ENCODE measurements at places on chromosomes 1 and 21. TPM values are rescaled to one million over a fixed set of nuclear protein-coding genes. Genes with fewer than 3 reads are reported as not detected.

DNA sequence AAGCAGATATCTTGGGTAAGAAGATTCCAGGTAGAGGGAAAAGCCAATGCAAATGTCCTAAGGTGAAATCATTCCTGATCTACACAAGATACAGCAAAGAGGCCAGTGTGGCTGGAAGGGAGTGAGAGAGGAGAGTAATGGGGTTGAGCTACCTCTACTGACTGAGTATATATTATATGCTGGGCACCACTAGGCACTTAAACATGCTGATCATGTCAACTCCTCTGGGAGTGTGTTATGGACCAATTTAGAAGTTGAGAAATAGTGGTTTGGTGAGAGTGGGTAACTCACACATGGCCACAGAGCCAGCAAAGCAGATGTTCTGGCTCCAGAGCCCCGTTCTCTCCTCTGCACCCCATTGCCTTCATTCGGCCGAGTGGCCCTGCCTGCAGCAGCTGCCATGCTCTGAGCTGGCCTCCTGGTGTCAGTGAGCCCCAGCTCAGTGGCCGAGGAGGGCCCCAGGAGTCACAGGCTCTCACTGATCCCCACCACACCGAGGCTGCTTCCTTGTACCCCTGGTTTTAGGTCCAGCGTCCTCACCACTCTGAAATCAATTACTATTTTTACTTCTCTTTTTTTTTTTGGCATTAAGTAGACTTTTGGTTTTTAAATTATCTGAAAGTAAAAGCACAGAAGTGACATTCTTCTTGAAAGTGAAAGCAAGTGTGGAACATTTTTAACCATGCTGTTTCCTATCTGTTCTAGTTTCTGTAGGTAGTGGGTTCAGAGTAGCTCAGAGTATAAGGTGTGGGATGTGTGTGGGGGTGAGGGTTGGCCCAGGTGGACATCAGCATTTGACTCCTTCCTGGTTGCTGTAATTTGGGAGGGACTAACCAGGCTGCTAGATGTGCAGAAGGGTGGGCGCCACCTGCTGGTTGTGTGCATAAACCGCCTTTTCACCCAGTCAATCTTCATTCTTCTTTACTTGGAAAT is 45.8 kb upstream of the CRNN start:
- H3K27ac ChIP-seq: peak overlapping the region; percentile 61
- no peaks in the 10 kb centered on the region for H3K27me3 ChIP-seq
- H3K4me1 ChIP-seq: no peaks in the 10 kb centered on the region
- peak overlapping the region; percentile 10 for H3K4me3 ChIP-seq

DNA sequence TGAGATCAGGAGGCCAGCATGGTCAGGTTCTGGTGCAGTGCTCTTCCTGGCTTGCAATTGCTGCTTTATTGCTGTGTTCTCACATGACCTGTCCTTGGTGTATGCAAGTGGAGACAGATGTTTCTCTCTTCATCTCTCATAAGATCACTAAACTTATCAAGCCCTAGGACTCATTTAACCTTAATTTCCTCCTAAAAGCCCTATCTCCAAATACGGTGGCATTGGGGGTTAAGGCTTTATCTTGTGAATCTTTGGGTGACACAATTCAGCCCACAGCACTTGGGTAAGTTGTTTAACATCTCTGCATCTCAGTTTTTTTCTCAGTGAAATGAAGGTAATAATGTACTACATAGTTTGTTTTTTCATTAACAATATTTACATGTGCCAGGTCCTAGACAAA is 152.4 kb downstream of the RWDD3 start:
- no peak overlapping the region for H3K27ac ChIP-seq
- H3K4me3 ChIP-seq: no peak overlapping the region
- no peaks in the 10 kb centered on the region for H3K36me3 ChIP-seq

DISP3 gene
- total RNA-seq: not detected

CYP4X1 gene
- total RNA-seq: 49.5 TPM
